GF-D8 (cell line): ENCODE measurements at places on chromosomes 7 and 10.

DNA sequence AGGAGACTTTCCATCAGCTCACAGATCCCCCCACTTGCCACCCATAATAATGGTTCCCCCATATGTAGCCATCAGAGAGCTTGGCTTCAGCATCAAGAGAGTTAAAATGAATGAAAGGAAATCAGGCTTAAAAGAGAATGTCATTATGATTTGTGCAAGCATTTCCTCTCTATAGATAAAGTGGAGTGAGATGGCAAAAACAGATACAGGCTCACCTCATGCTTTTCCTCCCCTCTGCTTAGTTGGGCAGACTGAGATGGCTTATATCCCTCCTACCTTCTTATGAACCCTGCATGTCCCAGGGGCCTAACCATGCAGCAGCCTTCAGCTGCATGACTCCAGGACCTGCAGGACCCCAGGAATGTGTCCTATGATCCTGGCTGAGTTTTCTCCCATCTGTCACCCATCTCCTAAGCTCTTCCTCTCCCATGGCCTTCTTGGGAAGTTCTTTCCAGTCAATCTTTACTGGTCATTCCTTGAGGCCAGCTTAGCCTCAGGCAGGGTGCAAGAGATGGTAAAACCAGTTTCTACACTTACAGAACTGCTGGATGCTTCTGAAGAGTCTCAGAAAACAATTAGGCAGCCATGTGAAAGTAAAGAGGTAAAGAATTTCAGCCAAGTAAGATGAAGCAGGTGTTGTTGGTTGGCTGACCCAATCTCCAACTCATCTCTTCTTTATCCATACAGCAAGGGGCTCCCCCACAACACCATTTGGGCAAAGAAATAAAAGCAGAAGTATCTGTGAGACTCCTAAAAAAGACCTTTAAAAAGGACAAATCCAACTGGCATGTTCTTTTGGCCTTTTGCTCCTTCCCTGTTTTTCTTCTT, 159.7 kb downstream of the RTKN2 start:
- DNase-seq = no peak

- no peak for DNase-seq
These were observed 24.6 kb downstream of the NAMPT start for GRCh38 chr7:106260136-106260561.

DNA sequence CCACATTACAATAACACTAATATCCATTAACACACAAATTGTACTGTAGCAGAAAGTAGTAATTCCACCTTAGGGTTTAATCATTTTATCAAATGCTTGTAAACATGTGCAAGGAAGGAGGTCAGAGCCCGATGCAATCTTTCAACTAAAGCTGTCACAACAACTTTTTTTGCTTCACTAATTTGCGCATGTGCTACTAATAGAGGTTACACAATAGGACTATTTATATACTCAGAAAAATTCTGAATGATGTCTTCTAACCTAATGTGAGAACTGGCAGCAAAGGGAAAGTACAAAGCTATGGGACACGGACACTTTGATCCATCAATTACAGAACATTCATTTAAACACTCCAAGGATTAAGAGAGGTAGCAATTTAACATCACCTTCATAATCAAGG, 244.4 kb downstream of the CHCHD3 start:
- DNase-seq = no peak

- no peak for DNase-seq
These were observed 26.8 kb upstream of the ZNF746 start for GRCh38 chr7:149524394-149524793.

- DNase-seq = no peak
These were observed 649.1 kb downstream of the TNS3 start for GRCh38 chr7:46932676-46933424.

DNA sequence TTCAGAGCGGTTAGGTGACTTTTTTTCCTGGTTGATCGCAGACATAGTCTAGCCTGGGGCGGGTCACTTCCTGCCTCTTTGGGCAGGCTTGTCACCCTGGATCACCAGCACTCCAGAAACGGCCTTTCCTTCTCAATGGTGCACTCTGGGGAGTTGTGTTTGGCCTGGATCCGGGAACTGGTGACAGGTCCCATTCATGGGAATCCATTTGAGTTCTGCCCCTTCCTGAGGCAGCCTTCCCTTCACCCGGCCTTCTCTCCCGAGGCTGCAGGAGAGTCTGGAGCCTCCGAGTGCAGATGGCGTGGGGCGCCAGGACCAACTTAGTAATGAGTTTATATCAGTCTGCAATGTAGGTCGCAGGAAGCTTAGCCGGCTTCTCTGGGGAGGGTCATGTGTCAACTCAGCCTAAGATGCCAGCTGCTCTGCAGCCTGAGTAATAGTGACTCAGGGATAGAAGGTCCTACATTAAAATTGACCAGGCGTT, 54.2 kb downstream of the TACR2 start:
- no peak for DNase-seq

DNA sequence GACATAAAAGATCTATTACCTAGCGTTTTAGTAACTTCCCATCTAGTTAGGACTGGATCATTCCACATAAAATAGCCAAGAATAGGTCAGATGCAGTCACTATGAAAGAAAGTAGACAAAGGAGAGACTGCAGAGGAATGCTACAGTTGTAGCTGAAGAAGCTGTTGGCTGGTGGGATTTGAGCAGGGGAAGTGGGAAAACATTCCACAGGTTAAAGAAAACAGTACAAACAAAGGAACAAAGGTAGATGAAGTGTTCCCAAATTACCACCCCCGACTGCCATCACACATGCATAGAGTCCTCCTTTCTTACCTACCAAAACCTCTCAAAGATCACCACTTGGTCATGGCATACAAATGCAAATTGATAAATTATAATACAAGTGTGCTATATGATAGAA, 41.8 kb downstream of the DLD start:
- DNase-seq = no peak

DNA sequence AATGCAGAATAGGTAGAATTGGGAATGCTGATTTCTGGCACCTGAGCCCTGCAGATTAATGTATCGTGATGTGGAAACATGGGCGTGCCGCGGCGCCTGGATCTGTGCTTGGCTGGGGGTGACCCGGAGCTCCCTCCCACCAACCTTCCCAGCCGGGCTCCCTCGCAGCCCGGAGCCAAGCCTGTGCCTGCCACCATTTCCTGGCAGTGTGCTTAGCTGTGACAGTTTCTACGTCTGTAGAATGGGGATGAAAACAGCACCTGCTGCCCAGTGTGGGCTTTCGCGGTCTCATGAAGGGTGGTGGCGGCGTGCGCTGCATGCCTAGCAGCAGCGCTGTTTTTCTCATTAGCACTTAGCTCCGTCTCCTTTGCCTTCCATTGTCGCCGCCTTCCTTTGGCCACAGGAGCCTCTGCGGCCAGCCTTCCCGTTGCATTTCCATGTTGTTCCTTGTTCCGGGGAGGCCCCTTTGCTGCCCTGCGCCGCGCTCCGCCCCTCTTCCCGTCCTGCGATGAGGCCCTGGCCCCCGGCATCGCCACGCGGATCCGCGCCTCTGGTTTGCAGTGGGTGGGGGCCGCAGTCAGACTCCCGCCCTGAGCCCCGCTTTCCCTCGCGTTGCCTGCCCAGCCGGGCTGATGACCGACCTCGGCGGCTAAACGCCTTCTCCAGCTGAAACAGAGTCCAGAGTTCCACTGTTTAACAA, 84.2 kb downstream of the CUL1 start:
- no peak for DNase-seq

DNA sequence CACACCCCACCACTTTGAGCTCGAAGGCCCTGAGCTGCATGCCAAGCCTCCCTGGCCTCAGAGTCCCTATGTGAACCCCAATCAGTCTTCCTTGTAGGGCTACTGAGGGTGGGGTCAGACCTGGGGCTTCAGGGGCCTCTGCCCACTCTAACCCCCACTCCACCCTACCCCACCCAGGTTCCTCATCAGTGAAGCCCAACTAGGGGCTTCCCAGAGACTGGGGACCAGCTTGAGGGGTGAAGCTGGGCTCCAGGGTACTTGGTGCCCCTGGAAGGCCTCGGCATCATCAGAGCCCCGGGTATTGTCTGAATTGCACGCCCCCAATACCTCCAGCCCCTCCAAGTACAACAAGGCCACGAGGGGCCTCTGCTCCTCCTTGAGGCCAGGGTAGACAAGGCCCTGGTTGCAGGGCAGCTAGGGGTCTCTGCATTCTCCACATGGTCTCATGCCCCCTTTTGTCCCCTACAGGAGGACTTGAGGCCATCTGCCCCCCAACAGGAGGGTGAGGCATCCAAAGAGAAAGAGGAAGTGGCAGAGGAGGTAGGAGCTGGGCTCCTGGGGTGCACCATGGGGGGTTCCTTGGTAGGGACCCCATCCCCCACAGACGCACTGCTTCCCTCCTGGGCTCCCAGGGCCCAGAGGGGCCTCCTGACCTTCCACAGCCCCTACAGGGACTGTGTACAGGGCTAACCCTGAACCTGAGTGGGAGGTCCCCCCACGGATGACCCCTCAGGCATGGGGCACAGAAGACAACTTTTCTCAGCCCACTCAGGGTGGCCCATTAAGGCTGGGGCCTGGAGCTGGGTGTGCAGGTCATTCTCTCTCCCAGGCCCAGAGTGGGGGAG, 4.0 kb downstream of the SNCG start:
- no peak for DNase-seq
